H9 (cell line): ENCODE measurements at places on chromosomes 1 and 21.

DNA sequence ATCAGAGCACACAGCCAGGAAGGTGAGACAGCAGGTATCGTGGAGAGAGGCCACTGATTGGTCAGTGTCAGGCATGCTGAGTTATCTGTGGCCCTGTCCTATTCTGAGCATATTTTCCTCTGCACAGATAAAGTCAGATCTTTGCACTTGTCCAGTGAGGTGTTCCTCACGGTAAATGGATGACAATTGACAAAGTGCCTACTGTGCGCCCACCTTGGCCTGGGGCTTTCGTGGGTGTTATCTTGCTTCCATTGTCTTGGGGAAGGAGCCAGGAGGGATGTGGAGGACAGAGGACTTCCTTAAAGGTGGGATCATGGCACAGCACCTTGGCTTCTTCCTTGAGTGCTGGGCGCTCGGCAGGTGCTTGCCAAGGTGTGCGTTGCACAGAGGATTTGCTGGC lies 46.0 kb upstream of the WNT4 start:
- H3K4me3 ChIP-seq = no peak overlapping the region
- H3K27ac ChIP-seq = no peak overlapping the region
- H3K36me3 ChIP-seq = no peaks in the 10 kb centered on the region
- H3K27me3 ChIP-seq = no peaks in the 10 kb centered on the region
- no peaks in the 10 kb centered on the region for H3K4me1 ChIP-seq
- DNase-seq = no peak

GRCh38 chr1:155695072-155695471 lies 6.2 kb downstream of the DAP3 start:
- H3K4me1 ChIP-seq = peaks cover 3% of the 10 kb centered on the region; the same call in 1 of the 2 replicates
- DNase-seq = no peak
- no peak overlapping the region for H3K4me3 ChIP-seq
- peaks cover 69% of the 10 kb centered on the region for H3K36me3 ChIP-seq
- no peak overlapping the region for H3K27ac ChIP-seq
- no peaks in the 10 kb centered on the region for H3K27me3 ChIP-seq

- H3K4me3 ChIP-seq = no peak overlapping the region
- no peak for DNase-seq
- H3K27ac ChIP-seq = no peak overlapping the region
- H3K27me3 ChIP-seq = no peaks in the 10 kb centered on the region
- H3K36me3 ChIP-seq = peaks cover 28% of the 10 kb centered on the region
- no peaks in the 10 kb centered on the region for H3K4me1 ChIP-seq
Observed at GRCh38 chr1:227766015-227766634, 30.9 kb downstream of the SNAP47 start.

GRCh38 chr1:19776287-19776686 lies 23.4 kb downstream of the TMCO4 start:
- DNase-seq = no peak
- no peak overlapping the region for H3K27ac ChIP-seq
- peaks cover 28% of the 10 kb centered on the region; the same call in 1 of the 2 replicates for H3K27me3 ChIP-seq
- no peak overlapping the region for H3K4me3 ChIP-seq

DNA sequence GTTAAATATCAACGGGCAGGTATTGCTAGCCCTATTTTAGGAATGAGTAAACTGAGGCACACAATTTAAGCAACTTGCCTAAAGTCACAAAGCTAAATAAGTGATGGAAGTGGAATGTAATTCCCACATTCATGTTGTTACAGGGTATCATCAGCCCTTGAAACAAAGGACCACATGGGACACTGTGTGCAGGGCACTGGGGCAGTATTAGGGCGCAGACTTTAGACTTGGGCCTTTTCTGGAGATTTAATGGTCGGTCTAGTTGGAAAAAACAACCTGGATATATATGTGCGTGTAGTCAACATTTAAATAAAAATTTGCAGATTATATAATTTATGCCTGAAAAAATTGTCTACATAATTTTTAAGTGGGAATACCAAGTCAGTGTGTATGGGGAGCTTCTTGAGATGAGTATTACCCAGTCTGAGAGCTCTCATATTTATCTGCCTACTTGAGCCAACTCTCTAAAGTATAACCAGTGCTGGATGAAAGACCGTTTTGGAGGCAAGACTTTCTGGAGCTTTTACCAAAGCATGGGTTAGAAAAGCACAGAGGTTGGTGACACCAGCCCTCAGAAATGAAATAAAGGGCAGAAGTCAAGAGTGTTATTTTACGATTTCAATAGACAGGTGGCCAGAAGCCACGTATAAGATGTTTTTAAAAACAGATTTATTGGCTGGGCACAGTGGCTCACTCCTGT lies 1.6 kb downstream of the KDM1A start:
- H3K4me3 ChIP-seq = peak overlapping the region; percentile 90
- H3K27ac ChIP-seq = no peak overlapping the region
- H3K27me3 ChIP-seq = no peaks in the 10 kb centered on the region

DNA sequence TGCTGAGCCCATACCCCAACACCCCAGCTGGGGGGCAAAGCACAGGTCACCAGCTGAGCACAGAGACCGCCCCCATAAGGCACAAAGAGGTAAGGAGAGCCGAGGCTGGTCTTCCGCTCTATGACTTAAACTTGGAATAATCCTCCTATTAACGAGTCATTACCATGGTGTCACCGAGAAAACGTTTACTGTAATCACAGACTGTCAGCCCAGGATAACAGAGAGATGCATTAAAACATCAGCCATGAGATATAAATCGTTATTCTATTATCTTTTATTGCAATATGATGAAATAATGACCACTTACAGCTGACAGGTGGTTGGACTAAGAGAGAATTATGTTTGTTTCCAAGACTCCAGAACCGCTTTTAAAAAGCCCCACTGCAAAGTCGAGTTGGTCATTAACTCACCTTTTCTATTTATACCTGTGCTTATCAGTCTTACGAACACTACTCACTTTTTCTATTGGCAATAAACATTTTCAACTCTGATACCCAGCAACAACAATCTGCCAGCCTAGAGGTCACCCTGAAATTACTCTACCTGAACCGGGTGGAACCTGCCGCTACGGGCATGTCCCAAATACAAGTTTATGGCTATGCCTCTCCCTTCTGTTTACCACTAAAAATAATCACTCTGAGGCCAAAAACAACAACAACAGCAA lies 21.5 kb downstream of the NPHP4 start:
- H3K4me3 ChIP-seq = no peak overlapping the region
- no peak for DNase-seq
- no peaks in the 10 kb centered on the region for H3K4me1 ChIP-seq
- H3K27me3 ChIP-seq = no peaks in the 10 kb centered on the region
